Activated CD4-positive, alpha-beta T cell treated with anti-CD3 and anti-CD28 coated beads for 1 hour (primary cell): ENCODE measurements at places on chromosomes 2 and 18.

- no peak for DNase-seq
Observed at GRCh38 chr18:50806208-50806616, 13.6 kb downstream of the MRO start.

DNA sequence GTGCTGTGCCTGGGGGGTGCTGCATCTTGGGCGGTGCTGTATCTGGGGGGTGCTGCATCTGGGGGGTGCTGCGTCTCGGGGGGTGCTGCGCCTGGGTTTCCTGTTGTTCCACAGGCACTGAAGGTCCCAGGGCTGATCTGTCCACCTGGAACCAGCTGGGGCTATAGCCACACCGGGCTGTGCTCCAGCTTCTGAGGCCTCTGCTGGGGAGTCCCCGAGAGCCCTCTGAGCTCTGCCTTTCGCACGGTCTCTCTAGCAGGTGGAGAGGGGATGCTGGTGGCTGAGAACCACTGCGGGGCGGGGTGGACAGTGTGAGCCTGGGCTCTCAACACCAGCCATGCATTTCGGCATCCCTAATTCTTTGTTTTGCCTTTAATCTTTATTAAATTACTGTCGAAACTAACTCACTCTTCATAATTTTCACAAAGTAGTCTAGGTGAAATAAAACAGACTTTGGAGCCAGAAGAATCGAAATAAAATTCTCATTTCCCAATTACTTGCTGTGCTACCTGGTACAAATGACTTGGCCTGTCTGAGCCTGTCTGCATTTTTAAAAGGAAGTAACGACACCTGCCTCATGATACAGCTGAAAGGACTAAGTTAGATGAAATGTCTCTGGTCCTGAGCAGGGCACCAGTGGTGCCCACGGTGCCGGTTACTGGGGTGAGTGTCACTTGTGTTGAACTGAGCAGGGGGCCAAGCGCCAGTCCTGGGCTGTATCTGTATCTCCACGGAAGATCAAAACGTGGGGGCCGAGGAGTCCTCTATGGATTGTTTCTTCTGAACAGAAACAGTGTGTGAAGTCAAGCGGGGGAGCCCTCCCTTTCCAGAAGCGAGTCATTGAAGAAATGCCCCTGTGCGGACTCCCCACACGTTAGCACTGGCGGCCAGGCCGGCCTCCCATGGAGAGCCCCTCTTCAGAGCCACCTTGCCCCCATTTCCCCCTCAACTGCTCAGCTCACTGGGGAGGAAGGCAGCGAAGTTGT, 142.0 kb downstream of the ASB1 start:
- DNase-seq, result no peak

GRCh38 chr2:135703300-135703699, 38.4 kb upstream of the UBXN4 start:
- DNase-seq, result no peak

- DNase-seq, result no peak
Observed at GRCh38 chr2:158509928-158510797, 53.4 kb downstream of the PKP4 start.

GRCh38 chr2:15445891-15446562, 115.1 kb downstream of the NBAS start:
- no peak for DNase-seq

- DNase-seq, result no peak
Observed at GRCh38 chr2:202187570-202187969, 50.8 kb downstream of the SUMO1 start.

DNA sequence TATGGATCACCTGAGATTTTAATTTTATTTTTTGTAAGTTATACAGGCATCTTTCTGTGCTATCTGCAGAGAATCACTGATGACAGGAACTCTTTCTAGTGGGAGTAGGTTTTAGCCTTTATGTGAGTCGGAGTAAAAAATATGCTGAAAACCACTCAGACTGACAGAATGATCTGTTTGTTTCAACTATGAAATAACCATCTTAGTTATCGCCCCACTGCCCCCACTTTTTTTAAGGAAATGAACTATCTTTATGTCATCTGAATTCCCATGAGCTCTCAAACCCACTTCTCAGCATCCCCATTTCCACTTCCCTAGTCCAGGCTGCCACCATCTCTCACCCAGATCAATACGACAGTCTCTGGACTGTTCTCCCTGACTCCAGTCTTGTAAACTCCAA, 38.9 kb downstream of the MRPL33 start:
- no peak for DNase-seq

DNA sequence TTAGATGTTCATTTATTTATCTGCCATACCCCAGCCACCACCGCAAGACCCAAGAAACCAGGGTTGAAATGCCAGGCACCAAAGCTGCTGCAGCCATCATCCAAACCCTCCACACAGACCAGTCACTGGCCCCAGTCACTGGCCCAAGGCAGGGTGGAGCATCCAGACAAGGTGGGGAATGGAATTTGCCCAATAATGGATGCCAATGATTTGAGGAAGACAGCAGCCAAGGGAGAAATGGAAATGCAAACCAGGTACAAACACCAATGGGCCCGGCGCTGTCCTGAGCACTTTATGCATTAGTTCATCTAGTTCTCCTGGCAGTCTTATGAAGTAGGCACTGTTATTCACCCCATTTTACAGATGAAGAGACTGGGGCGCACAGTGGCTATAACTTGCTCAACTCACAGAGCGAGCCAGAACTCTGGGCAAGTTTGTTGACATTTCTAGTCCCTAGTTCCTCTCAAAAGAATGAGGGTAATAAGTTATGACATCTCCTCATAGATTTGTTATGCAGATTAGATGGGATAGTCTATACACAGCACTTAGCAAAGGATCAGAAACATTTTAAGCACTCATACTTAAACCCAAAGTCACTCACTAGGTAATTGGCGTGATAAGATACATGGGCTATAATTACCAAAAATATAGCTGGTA, 173.3 kb downstream of the TMEM247 start:
- DNase-seq, result no peak

DNA sequence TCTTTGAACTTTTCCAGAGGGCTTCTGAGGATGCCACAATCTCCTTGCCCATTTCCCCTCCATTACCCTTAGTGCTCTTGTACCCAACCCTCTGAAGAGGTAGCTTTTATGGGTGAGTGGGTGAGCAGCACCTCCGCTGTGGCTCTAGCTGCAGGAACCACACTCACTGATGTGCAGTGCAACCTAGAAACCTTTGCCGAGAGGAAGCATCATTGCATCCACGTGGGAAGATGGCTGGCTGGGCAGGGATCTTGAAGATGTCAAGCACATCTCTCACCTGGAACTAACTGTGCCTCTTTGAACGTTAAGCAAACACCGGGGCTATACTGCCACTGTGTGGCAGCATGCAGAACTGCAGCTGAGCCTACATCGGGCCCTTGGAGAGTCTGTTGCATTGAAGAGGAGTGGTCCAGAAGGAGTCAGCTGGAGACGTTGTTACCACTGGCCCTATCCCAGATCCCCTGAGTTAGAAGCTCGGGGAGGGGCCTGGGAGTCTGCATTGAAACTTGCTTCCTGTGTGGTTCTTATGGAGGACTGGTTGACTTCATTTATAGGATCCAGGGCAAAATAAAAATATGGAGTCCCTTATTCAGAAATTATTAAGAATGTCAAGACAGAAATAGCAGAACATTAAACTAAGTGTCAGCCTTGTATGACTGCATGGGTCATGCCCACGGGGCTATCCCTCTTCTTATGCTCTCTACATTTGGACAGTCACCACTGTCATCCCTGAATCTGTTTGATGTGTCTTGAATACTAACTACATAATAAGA, 28.7 kb downstream of the IGFBP5 start:
- DNase-seq, result peak; percentile 54

DNA sequence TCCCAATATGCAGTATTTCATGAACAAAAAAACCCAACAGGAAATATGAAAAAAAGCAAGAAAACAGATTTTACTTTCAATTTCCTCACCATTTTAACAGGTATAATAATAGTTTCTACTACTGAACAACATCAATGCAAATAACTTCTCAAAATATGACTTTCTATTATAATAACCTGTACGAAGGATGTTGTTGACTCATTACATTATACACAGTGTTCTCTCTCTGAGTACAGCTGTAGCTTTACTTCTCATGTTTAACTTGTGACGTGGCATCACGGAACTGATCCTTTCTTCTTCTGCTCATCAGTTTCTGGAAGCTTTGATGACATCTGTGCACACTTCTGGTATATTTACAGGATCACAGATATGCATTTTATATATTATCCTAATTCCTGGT, 40.0 kb downstream of the FAM228A start:
- no peak for DNase-seq

GRCh38 chr2:112835061-112835501, 1.5 kb downstream of the IL1B start:
- no peak for DNase-seq

- DNase-seq, result no peak
Observed at GRCh38 chr2:215579809-215580208, 143.9 kb upstream of the FN1 start.

DNA sequence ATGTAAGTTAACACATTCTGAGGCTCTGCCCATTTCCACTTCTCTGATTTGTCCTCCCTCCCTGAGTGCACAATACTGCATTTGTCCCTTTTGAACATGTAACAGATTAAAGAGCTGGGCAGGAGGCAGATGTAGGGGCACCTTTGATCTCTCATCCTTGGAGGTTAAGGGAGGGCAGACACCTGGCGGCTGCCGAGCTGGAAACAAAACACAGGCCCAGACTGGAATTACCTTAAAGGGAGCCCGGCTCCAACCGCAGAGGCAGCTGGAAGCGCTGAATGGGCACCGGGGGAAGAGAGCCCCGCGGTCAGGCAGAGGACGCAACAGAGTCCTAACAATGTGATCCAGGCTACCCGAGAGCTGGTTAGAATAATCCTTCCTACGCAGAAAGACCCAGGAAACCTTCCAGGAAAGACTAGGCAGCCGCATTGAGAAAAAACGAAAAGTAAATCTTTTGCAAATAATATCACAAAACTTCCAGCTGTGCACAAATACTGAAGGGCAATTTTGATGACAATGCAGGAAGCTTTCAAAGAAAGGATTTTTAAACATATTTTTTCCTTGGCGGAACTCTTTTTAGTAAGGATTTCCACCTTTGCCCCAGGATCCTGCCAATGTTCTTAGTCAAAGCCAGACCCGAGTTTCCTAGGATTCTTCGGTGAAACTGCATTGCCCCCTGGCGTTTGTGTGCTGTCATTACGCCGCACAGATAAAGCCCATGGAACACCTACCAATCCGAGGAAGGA, 216.0 kb downstream of the TGIF1 start:
- DNase-seq, result peak; percentile 62

- no peak for DNase-seq
Observed at GRCh38 chr18:59067873-59068272, 71.8 kb upstream of the SEC11C start.

DNA sequence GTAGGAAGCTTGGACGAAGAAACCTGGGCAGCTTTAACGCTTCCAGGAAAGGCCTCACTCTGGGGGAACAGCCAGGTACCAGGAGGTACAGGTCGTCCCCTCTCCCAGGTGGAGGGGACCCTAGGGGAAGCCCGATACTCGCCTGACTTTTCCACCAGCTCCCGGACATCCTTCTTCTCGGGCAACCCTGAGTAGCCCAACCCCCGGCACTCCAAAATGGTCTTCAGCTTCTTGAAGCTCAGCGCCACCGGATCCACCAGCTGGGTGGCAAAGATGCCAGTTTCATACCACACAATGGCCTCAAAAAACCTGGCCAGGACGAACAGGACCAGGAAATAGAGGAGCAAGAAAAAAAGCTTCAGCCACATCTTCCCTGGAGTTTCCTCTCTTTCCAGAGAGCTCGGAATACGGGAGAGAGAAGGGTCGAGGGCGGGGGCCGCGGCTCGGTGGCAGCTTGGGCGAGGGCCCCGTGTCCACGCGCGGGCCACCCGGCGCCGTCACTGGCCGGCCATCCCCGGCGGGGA, 1.1 kb downstream of the RNF103 start:
- no peak for DNase-seq

DNA sequence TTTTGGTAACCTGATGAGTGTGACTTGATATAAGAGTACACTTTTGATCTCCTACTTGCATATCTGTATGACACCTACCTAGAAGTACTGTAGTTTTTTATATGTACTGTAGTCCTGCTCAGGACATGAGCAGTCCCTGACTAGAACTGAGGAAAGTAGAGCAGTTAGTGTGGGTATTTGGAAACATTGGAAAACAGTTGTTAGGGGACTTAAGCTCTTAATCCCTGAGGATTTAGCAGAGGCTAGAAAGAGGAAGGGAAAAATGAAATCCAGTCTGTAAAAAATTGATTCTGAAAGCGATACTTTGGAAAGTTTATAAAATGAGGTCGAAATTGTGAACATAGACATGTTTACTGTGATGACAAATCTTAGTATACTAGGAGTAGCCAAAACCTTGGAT, 125.6 kb downstream of the NCOA1 start:
- DNase-seq, result no peak

DNA sequence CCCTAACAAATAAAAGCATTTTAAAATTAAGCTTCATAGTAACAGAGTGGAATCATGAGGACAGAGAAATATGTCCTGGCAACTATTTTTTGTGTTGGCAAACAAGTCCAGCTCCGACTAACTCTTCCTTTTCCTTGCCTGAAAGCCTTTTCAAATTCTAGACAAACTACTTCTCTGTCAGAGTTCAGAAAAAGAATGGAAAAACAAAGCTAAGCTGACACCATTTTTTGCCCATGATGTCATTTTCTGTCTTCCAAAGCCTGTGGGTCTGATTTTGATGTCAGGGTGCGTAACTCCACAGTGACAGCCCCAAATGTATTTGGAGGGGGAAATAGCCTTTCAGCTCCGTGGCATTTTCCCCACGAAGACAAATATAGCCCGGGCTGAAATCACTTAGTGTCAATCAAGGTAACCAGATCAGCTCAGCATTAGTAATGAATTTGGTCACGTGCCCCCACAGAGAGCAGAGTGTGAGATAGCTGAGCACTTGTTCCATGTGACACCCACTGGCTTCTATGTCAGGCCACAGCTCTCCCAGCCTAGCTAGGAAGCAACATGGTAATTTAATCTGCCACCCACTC, 233.0 kb upstream of the SIX2 start:
- DNase-seq, result no peak

GRCh38 chr2:164717000-164717803, 95.9 kb upstream of the GRB14 start:
- DNase-seq, result no peak
